ENCODE measurements at places on chromosomes 7 and 10.

GRCh38 chr10:89332123-89332633 lies 4.4 kb downstream of the IFIT3 start:
- DNase-seq: no peak

DNA sequence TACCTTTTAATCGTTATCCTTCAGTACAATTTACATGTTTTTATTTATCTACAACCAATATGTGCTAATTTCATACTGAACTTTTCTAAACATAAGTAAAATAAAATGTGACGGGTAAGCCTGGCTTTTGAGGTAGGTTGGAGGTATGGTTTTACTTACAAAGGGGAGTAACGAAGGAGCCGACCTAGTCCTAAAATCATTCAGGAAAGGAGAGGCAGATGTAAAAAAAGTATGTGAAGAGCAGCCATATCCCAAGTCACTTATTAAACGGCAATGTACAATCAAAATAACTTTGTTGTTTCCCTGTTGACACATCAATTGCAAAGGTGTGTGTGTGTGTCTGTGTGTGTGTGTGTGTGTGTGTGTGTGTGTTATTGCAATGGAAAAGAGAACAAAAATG lies 351.3 kb downstream of the CRPPA start:
- DNase-seq: no peak

DNA sequence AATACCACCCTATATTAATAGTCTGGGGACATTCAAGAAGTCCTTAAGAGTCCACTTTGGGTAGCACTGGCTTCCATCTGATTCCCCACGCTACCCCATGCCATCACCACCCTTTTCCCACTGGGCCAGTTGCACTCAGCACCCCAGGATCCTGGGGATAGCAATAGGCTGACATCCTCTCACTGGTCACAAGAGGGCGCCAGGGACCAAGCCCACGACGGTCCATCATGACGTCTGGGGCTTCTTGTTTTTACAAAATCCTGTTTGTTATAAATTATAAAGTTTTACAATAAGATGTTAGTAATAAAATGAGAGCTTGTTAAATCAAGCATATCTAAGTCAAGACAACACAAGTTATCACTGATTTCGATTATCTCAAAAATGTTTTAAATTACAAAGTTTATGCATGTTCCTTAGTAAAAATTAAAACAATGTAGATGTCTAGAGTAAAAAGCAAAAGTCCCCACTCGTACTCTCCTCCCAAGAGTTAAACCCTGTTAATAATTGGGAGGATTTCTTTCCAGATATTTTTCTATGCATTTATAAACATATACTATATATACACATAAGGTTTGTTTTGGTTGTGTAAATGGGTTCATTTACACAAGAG lies 15.4 kb downstream of the GPNMB start:
- DNase-seq: no peak

- no peak for DNase-seq
Measured at GRCh38 chr10:95236068-95236903, 42.2 kb downstream of the ACSM6 start.

GRCh38 chr10:124701435-124701834 lies 42.7 kb downstream of the FAM53B start:
- no peak for DNase-seq

- no peak for DNase-seq
Measured at GRCh38 chr10:110865809-110866482, 5.8 kb upstream of the PDCD4 start.

GRCh38 chr7:130063036-130063435 lies 7.3 kb upstream of the KLHDC10 start:
- no peak for DNase-seq

- DNase-seq: no peak
Measured at GRCh38 chr7:151437159-151437553, 2.8 kb downstream of the CRYGN start.

DNA sequence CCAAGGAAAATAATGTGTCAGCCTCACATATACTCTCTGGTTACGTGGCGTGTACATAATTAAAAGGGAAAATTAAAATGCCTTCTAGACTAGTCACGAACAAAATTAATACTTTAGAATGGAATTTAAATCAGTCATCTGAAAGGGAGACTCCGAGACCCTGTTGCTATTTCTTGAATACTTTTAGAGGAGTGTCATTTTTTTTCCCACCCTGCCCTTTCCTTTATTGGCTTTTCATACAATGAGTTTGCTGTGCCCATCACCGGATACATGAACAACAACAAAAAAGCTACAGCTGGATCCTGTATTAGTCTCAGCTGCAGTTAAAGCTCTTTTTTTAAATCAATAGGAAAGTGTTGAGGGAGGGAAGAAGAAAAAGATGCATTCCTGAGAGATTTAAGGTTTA lies 20.1 kb downstream of the CYTH3 start:
- DNase-seq: no peak

DNA sequence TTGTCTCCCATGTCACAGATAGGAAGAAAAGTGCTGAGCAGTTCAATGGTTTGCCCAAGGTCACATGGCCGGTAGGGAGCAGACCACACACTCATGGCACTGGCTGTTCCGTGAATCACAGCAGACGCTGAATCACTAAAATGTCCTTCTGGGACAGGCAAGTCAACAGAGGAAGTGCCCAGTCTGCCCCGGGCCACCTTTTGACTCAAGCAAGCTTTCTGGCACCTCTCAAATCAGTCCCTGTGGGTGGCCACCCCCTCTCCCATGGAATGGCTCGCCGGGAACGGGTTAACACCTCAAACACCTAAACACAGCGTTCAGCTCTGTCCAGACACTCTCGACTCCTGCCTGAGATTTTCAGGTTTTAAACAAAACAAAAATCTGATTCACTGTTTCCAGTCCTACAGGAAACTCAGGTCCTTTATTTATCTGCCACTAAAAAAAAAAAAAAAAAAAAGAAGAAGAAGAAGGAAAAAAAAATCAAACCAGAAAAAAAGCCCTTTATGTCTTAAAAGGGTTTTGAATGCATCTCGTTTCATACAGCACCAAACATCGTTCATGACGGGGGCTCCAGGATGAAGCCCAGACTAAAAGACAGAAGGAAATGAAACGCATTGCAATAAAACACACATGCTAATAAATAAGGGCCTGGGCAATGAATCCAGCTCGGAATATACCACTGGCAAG lies 15.5 kb downstream of the CARD11 start:
- no peak for DNase-seq

DNA sequence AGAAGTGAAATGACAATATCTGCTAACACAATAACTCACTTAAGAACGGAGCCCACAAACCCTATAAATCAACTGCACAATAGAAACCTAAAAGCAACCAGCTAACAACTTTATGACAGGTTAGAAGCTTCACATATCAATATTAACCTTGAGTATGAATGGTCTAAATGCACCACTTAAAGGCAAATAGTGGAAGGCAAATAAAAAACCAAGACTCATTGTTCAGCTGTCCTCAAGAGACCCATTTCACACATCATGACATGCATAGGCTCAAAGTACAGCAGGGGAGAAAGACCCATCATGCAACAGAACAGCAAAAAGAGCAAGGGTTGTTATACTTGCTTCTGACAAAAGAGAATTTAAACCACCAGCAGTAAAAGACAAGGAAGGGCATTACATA lies 46.8 kb downstream of the CDC14C start:
- no peak for DNase-seq

DNA sequence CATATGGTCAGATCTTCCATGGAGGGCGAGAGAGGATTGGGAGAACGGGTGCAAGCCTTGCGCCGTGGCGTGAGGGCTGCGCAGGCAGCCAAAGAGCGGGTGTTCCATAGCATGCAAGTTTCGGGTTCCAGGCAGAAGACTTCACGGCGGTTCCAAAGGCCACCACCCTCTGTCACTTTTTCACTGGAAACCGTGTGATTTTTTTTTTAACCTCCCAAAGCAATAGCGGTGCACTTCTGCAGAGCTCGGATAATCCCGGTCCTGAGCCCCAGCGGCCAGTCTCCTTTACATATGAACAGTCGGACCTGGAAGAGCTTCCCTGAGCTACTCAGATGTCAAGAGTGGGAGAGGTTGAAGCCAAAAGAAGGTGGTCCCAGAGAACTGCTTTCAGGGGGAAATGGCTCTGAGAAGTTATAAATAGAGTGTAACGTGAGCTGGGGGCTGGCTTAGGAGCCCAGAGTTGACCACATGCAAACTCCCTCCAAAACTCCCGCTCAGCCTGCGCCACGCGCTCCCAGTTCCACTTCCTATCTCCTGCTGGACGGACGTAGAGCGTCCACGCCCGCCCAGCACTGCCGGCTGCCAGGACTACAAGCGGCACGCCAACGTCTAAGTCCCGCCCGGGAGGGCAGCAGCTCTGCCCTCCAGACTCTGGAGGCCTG lies at the start of gene MEOX2:
Gene MEOX2, minus strand, starts transcription at position 389 of the 662 bp plus-strand sequence. Its CDS starts 281 bp downstream, at position 108.
- no peak for DNase-seq

DNA sequence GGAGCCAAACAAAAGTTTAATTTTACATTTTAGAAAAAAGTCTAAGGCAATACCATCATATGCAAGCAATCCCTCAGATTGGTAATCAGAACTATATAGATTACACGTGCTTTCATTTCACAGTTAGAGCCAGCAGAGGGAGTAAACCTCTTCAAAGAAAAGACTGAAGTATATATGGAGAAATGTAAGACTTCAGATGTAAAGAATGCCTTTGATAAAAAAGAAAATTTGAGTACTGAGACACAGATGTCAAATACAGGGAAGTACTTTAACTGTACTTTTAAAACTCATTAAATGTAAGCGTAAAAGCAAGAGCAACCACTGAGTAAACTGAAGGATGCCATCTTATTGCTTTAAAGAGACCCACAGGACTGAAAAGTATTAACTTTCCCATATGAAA lies 101.4 kb upstream of the FAM133B start:
- DNase-seq: no peak

DNA sequence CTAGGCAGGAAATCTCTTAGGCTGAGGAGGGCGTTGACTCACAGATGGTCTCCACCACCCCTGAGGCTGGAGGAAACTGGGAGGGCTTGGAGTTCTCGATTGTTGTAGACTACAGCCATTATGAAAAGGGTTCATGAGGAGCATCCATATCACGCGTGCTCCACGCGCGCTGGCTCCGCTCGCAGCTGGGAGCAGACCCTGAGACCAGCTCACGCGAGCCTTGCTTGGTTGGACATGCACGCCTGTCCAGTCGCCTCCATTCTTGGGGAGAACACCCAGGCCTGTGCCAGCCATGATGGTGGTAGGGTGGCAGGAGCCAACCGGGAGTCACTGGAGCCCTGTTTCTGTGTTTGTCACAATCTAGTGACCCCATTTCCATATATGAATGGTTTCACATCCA lies 139.1 kb downstream of the TCERG1L start:
- no peak for DNase-seq

DNA sequence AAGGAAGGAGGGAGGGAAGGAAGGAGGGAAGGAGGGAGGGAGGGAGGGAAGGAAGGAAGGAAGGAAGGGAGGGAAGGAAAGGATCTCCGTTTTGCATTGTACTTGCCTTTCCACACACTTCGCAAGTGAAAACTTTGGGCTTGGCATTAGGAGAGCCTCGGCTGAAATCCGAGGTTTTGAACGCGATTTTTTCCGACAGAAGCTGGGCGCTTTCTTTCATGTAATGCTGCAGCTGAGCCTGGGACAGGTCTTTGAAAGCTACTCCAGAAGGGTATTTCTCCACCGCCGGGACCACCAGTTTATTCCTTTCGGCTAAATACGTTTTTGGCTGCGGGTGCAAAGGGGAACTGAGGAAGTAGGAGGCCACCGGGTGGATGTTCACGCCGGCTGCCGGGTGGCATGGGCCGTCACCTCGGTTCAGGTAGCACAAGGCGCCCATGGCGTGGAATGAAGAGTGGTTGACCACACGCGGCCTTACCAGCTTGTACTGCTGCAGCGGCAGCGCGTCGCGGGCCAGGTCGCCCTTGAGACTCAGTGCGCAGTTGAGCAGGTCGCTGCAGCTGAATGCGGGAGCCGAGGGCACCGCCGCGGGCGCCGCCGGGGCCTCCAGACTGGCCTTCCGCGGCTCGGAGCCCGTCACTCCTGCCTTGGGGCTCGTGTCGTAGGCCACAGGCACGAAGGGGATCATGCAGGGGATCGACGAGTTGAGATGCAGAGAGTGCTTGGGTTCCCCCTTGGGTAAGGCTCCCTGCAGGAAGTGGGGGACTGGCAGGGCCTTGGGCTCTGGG lies 825 bp downstream of the FEZF1 start:
- DNase-seq: no peak

DNA sequence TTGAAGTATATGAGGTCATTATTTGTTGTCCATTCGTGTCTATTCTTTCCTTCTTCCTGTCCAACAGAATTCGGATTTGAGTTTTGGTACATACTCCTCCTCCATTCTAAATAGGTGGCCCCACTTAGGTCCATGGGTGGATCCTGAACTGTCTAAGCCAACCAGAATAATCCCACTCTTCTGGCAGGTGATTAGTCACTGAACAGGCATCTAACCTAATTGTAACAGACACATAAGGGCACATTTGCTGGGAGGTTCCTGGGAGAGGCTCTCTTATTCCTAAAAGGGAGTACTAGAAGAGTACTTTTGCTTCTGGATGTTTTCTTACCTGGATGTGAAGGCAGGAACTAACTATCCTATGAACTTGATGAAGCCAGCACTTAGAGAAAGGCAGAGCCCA lies 16.8 kb downstream of the LRRC72 start:
- DNase-seq: no peak
